ENCODE measurements at places on chromosomes 2 and 18. TPM values are rescaled to one million over a fixed set of nuclear protein-coding genes. Genes with fewer than 3 reads are reported as not detected.

The REG3G gene
- not detected for total RNA-seq

The SLC35G4 gene
- not detected for total RNA-seq

The HMSD gene
- 0.62 TPM for total RNA-seq

The GATA6 gene
- 1.7 TPM for total RNA-seq
